ENCODE measurements at places on chromosomes 16 and 17.
A peak's percentile ranks its signal among the peaks of the same experiment; 100 is the strongest.

DNA sequence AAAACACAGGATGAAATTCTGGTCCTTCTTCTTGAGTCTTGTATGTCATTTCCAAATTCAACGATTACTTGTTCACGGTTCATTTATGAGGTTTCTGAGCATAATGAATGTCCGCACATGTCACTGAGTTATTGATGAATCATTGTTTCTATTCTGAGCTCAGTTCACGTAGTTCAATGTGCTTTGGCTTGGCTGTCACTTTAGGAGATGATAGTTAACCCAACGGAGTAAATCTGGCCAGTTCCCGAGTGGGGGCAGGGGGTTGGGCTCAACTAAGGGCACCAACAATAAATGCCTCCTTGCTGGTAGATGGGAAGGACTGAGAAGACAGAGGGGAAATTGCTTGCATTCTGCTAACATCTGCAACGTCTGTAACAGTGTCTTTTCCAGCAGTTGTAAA is 239.4 kb upstream of the HSBP1 start:
- DNase-seq, result no peak

- no peak for DNase-seq
Measured at GRCh38 chr16:65489531-65490023, 367.7 kb upstream of the CDH11 start.

GRCh38 chr16:20740901-20741521 is 607 bp downstream of the THUMPD1 start:
- peak; percentile 43 for DNase-seq

DNA sequence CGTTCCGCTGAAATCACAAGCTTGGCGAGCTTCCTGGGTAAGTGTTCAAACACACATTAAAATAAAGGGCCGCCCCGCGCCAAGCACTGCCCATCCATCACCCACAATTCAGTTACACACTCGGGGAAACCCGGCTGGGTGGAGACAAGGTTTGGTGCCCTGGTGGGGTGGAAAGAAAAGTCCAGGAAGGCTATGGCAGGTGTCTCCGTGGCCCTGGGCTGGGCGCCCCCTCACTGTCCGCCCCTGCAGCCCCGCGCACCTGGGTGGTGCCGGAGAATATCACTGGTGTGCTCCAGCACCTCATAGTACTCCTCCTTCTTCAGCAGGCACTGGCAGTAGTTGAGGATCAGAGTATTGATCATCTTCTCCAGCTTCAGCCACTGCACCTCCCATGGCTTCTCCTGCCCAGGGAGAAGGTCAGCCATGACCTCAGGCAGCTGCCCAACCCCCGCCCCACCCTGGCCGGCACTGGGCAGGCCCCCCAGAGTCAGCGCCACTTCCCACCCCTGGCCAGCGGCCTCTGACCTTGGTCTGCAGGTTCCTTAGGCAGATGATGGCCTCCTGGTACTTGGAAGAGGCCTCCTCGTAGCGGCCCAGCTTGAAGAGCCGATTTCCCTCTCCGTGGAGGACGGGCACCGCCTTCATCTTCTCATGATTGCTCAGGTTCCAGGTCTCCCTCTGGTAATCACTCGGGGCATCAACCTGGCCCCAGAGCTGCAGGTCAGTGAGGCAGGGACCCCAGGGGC is 8.4 kb downstream of the AIPL1 start:
- DNase-seq, result no peak

- peak; percentile 55 for DNase-seq
Measured at GRCh38 chr16:1772908-1773702, at the start of gene MRPS34. MRPS34 (minus strand) TSS chr16:1773134; CDS start chr16:1773119, 15 bp downstream.

DNA sequence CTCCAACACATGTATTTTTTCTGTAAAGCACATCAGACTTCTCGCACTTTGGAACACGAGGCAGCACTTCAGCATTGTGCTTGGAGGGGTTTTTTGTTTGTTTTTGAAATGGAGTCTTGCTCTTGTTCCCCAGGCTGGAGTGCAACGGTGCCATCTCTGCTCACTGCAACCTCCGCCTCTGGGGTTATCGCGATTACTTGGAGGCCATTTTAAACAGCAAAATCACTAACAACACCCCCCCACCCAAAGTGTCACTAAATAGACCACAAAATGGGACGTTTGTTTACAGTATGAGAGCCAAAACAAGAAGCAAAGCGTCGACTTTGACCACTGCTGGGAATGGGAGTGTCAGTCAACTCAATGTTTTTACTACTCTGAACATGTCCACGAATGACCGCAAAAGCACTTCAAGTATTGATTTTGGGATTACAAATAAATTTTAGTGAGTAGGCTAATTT is 9.0 kb upstream of the C16orf87 start:
- no peak for DNase-seq

GRCh38 chr17:72022328-72023275 is 98.2 kb upstream of the SOX9 start:
- no peak for DNase-seq

- no peak for DNase-seq
Measured at GRCh38 chr17:36857698-36858097, 79.6 kb upstream of the LHX1 start.

- no peak for DNase-seq
Measured at GRCh38 chr17:31811101-31811500, 47.9 kb downstream of the COPRS start.

DNA sequence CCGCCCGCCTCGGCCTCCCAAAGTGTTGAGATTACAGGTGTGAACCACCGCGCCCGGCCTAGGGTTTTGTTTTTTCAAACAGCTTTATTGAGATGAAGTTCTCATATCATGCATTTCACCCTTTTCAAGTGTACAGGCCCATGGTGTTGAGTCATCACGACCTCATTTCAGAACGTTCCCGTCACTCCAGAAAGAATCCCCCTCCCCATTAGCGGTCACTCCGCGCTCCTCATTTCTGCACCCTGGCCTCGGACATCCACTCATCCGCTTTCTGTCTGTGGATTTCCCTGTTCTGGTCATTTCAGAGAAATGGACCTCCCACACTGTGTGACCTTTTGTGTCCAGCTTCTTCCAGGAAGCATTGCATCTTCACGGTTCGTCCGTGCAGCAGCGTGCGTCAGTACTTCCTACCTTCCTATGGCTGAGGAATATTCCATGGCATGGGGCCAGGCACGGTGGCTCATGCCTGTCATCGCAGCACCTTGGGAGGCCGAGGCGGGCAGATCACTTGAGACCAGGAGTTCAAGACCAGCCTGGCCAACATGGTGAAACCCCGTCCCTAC is 135.2 kb upstream of the GSE1 start:
- DNase-seq, result no peak

DNA sequence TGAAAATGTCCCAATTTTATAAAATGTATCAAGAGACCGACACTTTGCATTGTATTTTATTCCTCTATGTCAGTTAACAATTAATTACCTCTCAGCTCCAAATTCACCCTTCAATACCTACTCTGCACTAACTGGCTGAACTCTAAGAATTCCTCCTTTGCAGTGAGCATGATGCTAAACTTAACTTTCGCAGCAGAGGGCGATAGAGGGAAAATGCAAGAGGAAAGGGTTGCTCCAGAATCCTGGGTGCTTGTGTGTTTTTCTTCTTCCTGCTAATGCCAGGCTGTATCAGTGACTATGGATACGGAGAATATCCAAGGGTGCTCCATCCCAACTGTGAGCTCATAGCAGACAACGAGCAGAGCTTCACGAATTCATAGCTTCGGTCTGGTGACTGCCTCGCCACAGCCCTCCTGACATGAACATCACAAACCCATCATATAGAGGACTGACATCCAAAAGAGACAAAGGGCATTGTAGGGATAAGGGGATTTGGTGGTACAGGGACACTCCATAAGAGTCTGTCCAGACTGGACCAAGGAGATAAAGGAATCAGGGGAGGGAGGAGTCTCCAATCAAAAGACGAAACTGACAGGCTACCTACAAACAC is 172.9 kb downstream of the STX8 start:
- no peak for DNase-seq

DNA sequence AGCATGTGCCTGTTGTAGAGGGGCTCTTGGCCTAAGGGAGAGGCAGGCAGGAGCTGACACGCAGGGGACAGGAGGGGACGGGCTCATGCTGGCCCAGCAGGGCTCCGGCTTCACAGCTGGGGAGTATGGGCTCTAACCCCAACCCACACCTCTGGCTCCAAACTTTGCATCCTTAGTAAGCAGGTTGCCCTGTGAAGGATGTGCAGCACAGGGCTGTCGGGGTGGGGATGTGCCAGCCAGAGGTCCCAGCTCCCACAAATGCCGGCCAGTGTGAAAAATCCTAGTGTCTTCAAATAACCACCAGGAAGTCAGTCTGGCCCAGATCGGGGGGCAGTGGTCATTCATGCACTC is 14.0 kb upstream of the FAM83G start:
- DNase-seq, result no peak

DNA sequence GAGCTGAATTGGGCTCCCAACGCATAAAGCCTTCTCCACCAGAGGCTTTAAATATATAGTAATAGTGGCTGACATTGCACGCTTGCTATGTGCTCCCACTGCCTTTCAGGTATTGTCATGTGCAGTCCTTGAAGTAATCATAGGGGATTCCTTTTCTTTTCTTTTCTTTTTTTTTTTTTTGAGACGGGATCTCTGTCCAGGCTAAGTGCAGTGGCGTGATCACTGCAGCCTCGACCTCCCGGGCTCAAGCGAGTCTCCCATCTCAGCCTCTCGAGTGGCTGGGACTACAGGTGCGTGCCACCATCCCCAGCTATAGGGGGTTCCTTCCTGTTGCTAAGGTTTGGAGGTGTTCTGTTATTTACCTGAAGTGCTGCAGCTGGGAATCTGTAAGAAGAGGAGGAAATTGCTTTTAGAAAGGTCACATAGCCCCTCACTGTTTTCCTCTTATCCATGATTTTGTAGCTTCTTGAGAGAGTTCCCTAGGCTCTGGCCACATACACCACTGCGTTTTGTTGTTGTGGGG is 845 bp downstream of the RPL27 start:
- no peak for DNase-seq

DNA sequence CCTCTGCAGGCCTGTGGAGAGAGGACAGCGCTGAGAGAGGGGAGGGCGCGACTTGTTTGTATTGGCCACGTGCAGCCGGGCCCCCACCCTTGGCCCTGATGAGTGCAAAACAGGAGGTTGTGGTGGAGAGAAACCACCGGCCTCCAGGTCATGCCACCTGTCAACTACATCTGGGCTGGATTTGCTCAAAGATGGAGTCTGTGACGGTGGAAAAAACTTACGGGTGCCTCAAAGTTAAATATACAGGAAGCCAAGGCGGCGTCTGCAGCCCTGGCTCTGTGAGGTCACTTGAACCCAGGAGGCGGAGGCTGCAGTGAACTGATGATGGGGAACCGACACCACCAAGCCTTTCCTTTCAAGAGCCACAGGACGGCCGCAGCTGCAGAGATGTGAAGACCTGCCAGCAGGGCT is 15.7 kb downstream of the C16orf74 start:
- DNase-seq, result no peak

DNA sequence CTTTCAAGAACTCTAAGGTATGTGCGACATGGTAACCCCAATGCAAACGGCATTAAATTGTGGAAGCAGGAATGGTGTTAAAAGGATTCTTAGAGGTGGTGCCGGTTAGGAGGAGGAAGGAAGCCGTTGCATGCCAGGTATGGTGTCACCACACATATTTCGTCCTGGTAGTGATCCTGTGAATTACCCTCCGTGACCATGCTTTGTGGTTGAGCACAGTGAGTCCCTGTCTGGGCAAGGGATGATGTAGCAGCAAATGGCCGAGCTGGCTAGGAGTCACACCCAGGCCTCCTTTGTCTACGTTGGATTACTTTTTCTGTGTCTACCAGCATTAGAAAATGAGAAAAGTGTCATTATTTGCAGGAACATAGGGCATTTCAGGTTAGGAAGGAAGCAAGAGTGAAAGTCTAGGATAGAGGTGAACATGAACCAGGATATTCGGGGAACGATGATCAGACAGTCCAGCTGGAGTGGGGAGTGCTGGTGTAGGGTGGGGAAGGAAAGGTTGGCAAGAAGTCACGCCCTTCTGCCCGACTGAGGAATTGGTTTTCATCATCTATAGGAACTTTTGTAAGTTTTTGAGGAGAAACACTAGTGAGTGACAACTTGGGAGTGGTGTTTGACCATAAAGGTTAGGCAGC is 123.5 kb downstream of the PRKCA start:
- no peak for DNase-seq

DNA sequence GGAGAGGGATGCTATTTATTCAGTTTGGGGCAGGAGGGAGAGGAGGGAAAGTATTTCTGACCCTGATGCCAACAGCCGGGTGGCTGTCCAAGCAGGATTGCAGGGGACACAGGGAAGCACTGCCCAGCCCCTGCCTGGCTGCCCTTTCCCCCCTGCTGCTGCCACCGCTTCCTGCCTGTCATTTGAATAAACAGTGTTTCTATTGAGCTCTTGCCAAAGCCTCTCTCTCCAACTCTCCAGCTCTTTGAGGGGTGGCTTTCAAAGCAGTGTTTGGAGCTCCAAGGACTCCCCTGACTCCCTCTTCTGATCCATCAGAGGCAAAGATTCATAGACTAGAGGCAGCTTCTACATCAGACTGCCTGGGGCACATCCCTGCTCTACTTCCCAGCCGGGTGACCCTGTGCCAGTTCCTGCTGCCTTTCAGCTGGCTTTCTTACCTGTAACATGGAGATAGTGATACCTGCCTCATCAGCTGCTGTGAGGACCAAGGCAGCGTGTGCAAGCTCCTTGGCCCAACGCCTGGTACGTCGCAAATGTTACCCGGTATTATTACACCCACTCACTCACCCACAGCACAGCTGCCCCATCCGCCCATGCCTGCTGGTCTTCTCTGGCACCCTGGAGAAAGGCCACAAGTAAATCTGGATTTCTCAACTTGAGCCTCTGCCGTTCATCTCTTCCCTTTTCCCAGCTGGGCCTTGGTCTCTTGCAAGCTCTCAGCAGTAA is 9.5 kb downstream of the PROCA1 start:
- DNase-seq, result no peak

DNA sequence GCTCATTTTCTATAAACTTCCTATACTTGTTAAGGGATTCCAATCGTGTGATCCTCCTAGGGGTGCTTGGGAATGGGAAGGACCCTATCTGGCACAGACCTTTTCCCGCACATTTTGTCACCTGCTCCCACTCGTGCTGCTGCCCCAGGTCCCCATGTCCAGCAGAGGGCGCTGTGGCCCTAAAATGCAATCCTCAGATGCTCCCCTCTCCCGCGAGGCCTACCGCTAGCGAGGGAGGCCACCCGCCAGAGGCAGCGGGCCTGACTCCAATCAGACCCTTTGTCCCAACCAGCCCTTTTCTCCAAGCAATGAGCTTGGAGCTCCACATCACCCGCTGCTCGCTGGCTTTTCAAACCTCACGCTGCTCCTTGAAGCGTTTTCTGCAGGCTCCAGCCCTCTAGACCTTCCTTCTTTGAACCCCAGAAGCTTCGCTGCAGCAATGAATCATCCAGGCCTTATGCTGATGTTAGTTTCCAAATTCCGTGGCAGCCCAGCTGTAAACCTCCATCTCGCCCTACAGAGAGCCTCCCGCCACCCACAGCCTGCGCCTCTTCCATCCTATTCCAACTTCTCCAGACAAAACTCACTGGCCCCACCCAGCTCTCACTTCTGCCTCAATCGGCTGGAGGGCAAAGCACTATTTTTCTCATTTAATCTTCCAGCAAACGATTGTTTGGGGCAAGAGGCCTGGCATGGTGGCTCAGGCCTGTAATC is 23.6 kb upstream of the FZD2 start:
- DNase-seq, result peak; percentile 53

DNA sequence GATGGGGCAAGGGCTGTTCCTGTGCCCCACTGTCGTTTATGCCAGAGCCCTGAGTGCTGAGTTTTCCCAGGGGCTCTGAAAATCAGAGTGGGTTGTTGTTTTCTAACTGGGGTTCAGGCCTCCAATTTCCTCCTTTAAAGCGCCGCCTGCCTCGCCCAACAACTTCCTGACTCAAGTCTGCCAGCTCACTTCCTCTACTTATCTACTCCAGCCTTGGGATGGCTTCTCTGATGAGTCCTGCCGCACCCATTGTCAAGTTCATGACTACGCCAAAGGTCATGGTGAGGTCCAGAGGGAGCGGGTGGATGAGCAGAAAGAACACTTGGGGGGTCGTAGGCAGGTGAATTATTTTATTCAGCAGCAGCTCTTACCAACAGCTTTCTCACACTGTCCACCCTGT is 104.7 kb downstream of the UTP18 start:
- no peak for DNase-seq
